ENCODE measurements at places on chromosomes 12 and 14. TPM values are rescaled to one million over a fixed set of nuclear protein-coding genes. Genes with fewer than 3 reads are reported as not detected.

DNA sequence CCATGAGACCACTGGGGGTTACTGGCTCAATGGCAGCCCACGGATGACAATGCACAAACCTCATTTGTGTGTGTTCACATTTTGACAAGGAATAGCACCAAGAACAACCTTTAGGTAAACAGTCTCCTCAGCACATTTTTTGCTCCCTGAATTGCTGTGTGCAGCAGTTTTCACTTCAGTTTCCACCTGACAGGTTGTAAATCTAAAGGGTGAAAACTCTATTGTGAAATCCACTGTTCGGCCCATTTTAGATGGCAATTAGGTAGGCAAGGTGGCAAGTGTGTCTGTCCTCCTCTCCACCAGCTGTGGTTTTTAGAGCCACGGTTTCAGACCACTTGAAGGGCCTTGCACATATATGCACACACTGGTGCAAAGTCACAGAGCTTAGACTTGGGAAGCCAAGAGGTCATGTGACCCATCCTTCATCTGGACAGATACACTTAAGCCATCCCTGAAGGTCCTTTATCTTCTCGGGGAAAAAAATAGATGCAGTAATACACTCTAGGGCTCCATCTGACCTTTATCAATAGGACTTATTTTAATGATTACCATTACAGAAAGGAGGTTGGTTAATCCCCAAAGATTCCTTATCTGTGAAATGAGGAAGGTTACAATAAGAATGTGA, 23.2 kb downstream of the HAL start:
- no peaks in the 10 kb centered on the region for H3K36me3 ChIP-seq
- H3K4me1 ChIP-seq = no peaks in the 10 kb centered on the region
- H3K4me3 ChIP-seq = no peak overlapping the region
- H3K27ac ChIP-seq = no peak overlapping the region
- H3K27me3 ChIP-seq = no peaks in the 10 kb centered on the region
- DNase-seq = no peak

DNA sequence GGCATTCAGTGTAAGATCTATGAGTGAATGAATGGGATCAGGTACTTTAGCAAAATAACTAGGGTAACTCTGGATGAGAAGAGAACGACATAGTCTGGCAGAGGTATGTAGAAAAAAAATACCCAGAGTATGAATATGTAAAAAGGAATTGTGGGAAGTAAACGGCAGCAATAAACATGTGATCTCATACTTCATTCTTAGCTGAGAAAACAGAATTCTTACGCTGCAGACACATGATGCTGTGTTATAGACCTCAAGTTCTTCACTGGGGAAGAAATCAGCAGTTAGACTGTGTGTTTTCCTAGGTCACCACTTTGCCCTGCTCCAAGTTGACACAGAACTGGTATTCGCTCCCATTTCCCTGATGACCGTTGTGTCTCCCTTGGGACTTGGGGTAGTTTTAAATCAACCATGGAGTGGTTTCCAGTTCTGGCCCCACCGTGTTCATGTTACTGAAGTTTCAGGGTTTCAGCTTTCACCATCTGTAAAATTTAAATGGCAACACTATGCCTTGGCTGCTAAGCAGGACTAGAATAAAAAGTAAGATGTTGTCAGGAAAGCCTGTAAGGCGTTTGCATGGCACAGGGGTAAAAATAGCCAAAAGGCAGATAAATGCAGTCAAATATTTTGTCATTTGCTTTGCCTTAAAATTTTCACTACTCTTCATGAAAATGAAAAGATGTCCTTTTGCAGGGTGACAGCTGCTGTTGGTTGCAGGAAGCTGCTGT, 223.7 kb downstream of the PELI2 start:
- H3K27ac ChIP-seq = peak overlapping the region; percentile 40
- H3K36me3 ChIP-seq = no peaks in the 10 kb centered on the region
- H3K4me1 ChIP-seq = no peaks in the 10 kb centered on the region
- H3K4me3 ChIP-seq = no peak overlapping the region
- no peak for DNase-seq
- no peaks in the 10 kb centered on the region for H3K27me3 ChIP-seq

DNA sequence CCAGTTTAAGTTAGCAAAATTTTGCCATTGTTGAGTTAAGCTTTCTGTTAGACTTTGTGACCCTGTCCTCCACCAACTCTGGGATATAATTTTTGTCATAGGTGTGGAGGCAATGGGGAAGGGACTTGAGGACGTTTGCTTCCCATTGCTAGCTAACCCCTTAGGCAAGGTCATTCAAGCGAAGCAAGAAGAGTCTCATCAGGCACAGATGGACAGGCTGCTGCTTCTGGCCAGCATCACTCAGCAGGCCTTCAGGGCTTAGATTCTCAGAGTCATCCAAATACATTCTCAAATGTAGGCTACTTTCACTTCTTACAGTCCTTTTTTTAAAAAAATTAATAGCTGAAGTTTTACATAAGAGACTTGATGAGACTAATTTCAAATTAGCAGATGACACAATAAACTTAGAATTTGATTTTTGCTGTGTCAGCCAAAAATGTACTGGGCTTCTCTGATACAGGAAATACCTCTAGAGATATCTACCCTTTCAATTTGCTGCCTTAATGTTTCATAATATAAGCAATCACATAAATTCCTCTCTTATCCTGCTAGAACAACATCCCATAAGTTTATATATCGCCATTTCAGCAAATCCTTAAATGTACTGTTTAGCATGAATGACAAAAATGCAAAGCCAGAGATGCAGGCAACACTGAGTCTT, 875.2 kb downstream of the FLRT2 start:
- no peak overlapping the region for H3K4me3 ChIP-seq
- DNase-seq = no peak
- H3K36me3 ChIP-seq = no peaks in the 10 kb centered on the region

JKAMP gene
- total RNA-seq = 53.4 TPM

DNA sequence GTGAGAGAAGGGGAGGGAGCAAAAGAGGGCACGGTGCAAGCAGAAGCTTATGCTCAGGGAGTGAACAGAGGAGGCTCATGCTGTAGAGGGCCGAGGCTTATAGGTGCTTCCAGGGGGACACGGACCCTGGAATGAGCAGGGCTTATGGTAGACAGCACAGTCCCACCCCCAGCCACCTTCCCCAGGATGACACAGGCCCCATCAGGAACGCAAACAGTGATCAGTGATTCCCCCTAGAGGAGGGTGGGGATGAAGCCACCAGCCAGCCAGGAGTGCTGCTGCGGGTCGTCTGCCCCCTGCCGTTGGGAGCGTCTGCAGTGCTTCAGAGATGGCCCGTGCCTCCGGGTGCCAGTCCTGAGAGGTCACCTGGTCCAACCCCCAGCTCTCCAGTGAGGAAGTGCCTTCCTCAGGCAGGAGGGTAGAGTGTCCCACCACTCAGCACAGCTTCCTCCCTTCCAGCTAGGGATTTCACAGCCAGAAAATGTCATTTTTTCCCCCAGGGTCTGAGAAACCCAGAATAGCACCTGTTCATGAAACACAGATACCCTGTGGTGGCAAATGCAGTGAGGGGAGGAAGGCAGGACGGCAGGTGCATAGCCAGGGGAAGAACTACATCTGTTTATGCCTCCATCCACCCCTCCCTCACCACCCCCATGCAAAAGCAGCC, 60.7 kb downstream of the SLC6A12 start:
- H3K36me3 ChIP-seq = no peaks in the 10 kb centered on the region
- H3K4me3 ChIP-seq = no peak overlapping the region
- H3K27ac ChIP-seq = no peak overlapping the region

APOF gene
- not detected for total RNA-seq

- no peak overlapping the region for H3K27ac ChIP-seq
- H3K27me3 ChIP-seq = no peaks in the 10 kb centered on the region
- DNase-seq = no peak
- H3K4me1 ChIP-seq = no peaks in the 10 kb centered on the region
These were observed 507.6 kb downstream of the PCNX1 start for GRCh38 chr14:71414631-71415403.

CDKN1B gene
- total RNA-seq = 100.0 TPM

GRCh38 chr14:90426031-90426540, 29.3 kb downstream of the CALM1 start:
- H3K4me1 ChIP-seq = no peaks in the 10 kb centered on the region
- no peaks in the 10 kb centered on the region for H3K36me3 ChIP-seq
- H3K27me3 ChIP-seq = no peaks in the 10 kb centered on the region
- no peak overlapping the region for H3K4me3 ChIP-seq

DNA sequence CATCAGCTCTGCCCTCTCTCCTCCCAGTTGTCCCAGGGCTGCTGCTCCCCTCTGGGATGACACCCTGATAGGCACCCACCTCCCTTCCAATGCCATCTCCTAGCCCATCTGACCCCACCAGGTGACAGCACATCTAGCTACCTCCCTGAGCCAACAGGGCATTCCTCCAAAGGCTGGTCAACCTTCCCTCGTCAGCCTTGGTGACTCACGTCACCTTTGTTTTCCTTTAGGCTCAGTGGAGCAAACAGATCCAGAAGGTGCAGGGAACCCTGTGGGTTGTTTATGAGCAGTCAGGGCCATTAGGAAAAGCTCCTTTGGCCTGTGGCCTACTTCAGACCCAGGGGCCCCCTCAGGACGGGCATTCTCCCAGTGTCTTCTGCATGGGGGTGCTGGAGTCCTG, 32.4 kb downstream of the PIGH start:
- no peaks in the 10 kb centered on the region for H3K4me1 ChIP-seq
- H3K27me3 ChIP-seq = no peaks in the 10 kb centered on the region
- no peak for DNase-seq
- no peak overlapping the region for H3K27ac ChIP-seq
- H3K36me3 ChIP-seq = no peaks in the 10 kb centered on the region

SMARCC2 gene
- total RNA-seq = 106 TPM

SUOX gene
- total RNA-seq = 24.6 TPM

GRCh38 chr12:17976202-17976601, 113.8 kb downstream of the RERGL start:
- no peak overlapping the region for H3K4me3 ChIP-seq
- H3K27me3 ChIP-seq = no peaks in the 10 kb centered on the region
- no peaks in the 10 kb centered on the region for H3K4me1 ChIP-seq

- H3K4me1 ChIP-seq = no peaks in the 10 kb centered on the region
- no peaks in the 10 kb centered on the region for H3K27me3 ChIP-seq
- no peaks in the 10 kb centered on the region for H3K36me3 ChIP-seq
These were observed 182.1 kb upstream of the OTX2 start for GRCh38 chr14:56992332-56992820.

KRT6C gene
- total RNA-seq = not detected

DNA sequence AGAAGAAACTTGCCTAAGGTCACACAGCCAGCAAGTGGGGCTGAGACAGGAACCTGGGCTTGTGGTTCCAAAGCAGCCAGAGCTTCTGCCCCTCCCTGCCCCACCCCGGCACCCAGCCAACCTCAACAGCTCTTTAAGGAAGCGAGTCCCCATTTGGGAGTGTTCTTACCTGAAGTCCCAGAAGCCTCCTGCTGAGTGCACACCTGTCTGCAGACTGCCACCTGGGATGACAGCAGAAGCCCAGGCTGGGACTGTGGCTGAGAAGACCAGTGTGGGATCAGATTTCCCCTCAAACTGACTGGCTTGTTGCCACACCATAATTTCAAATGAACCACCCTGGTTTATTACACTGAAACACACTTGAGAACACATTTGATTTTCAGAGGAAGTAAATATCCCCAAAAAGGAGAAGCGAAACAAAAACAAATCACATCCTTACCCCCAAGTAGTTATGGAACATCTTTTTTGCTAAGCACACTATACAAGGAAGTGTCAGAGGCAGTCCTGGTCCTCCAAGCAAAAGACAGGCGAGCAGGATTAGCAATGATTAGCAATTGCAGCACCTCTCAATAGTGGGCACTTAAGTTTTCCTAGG, 6.3 kb upstream of the RIN3 start:
- H3K36me3 ChIP-seq = no peaks in the 10 kb centered on the region
- peak; percentile 48 for DNase-seq
- H3K27me3 ChIP-seq = no peaks in the 10 kb centered on the region
- no peak overlapping the region for H3K4me3 ChIP-seq
- peaks cover 6% of the 10 kb centered on the region for H3K4me1 ChIP-seq

- no peak for DNase-seq
- no peaks in the 10 kb centered on the region for H3K36me3 ChIP-seq
- H3K4me3 ChIP-seq = no peak overlapping the region
- H3K27me3 ChIP-seq = no peaks in the 10 kb centered on the region
- H3K27ac ChIP-seq = no peak overlapping the region
- no peaks in the 10 kb centered on the region for H3K4me1 ChIP-seq
These were observed 237.2 kb upstream of the SRRM4 start for GRCh38 chr12:118743896-118744700.

SPTB gene
- 0.88 TPM for total RNA-seq

GRCh38 chr14:71012888-71013287, 105.6 kb downstream of the PCNX1 start:
- no peak overlapping the region for H3K4me3 ChIP-seq
- no peaks in the 10 kb centered on the region for H3K27me3 ChIP-seq
- H3K4me1 ChIP-seq = no peaks in the 10 kb centered on the region

DNA sequence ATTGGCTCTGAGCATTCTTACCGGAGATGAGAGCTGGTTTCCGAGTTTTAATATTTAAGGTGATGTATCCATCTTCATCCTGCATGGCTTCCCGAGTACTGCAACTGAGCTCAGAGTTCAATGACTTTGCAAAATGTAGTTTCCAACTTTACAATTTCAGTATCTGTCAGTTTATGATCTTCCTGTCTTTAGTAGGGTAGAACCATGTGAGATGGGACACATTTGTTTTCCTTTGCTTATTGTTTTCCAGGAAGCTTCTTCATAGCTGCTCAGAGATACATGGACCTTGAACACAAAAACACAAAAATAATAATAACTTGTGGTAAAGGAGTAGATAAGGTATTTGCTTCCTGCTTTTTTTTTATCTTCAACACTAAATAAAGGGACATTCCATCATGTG, at the start of gene CLEC1B:
TSS of gene CLEC1B (minus strand) at position 106 of the 400 bp plus-strand sequence. CDS start at position 85, 21 bp downstream.
- H3K27me3 ChIP-seq = no peaks in the 10 kb centered on the region
- no peaks in the 10 kb centered on the region for H3K4me1 ChIP-seq
- no peak for DNase-seq

GRCh38 chr12:91854725-91855124, 290.9 kb downstream of the BTG1 start:
- H3K4me1 ChIP-seq = no peaks in the 10 kb centered on the region
- no peaks in the 10 kb centered on the region for H3K36me3 ChIP-seq
- no peaks in the 10 kb centered on the region for H3K27me3 ChIP-seq
- peak overlapping the region; percentile 61 for H3K27ac ChIP-seq
- DNase-seq = no peak

SDR9C7 gene
- total RNA-seq = not detected

GRCh38 chr12:47034661-47035060, 44.8 kb upstream of the PCED1B start:
- no peak overlapping the region for H3K4me3 ChIP-seq
- no peaks in the 10 kb centered on the region for H3K36me3 ChIP-seq
- no peaks in the 10 kb centered on the region for H3K27me3 ChIP-seq
- H3K27ac ChIP-seq = peak overlapping the region; percentile 45
- no peaks in the 10 kb centered on the region for H3K4me1 ChIP-seq

- H3K27me3 ChIP-seq = no peaks in the 10 kb centered on the region
- H3K4me1 ChIP-seq = peaks cover 24% of the 10 kb centered on the region
- no peak for DNase-seq
- peak overlapping the region; percentile 91 for H3K27ac ChIP-seq
These were observed 2.5 kb upstream of the INF2 start for GRCh38 chr14:104686624-104687517.

All from breast epithelium (tissue), 4 donors.